ENCODE measurements at places on chromosomes 13 and 19.

DNA sequence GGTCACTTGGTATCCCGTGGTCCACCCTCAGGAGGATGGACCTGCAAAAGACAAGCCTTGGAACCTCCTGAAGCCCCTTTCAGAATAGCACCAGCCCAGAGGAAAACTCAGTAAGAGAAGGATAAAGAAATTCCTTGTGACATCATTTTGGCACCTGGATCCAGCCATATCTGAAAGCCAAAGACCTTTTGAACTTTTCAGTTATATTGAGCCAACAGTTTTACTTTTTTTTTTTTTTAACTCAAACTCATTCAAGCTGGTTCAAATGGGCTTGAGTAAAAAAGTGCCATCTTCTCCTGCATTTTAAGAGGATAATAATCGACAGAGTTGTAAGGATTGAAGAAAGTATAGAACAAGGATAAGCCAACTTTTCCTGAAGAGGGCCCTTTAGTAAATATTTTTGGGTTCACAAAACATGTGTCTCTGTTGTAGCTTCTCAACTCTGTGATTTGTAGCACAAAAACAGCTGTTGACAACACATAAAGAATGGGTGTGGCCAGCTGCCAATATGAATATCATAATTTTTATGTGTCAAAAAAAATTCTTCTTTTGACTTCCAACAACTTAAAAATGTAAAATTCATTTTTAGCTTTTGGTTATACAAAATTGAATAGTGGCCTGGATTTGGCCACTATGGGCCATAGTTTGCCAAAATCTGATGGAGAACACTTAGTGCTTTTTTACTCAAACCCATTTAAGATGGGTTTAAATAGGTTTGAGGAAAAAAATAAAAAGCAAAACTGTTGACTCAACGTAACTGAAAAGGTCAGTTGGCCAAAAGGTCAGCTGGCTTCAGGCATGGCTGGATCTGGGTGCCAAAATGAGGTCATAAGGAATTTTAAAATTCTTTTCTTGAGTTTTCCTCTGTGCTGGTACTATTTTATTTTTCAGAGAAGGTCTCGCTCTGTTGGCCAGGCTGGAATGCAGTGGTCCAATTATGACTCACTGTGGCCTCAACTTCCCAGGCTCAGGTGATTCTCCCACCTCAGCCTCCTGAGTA is 50.7 kb downstream of the ACSBG2 start:
- DNase-seq: no peak

DNA sequence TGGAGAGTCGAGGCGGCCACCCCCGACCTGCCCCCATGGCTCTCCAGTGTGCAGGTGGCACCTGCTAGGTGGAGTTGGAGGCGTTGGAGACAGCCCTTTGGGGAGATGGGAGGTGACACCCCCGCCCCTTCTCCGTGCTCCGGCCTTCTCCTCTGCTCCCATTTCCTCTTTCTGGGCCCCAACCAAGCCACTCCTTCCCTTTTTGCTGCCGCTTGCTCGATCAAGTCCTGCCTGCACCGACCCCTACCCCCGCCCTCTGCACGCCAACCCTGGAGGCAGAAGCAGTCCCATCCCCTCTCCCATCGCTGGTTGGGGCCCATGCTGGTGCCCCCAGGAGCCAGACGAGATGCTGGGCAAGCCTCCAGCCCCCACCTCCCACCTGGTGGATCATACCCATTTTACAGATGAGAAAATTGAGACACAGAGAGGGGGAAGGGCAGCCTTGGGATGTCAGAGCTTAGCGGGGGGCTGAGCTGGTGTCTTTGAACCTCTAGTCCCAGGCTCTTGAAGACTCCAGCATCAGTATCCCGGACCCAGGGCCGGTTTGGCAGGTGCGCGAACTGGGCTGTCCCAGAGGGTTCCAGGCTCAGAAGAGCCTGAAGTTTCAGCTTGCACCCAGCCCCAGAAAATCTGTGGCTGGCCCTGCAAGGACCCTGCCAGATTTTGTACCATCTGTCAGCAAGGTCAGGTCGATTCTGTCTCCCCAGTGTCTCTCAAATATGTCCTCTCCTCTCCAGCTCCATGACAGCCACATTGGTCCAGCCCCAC is 10.3 kb downstream of the GNA15 start:
- no peak for DNase-seq

- DNase-seq: no peak
These were observed 121.7 kb downstream of the FNDC3A start for GRCh38 chr13:49097374-49097773.

DNA sequence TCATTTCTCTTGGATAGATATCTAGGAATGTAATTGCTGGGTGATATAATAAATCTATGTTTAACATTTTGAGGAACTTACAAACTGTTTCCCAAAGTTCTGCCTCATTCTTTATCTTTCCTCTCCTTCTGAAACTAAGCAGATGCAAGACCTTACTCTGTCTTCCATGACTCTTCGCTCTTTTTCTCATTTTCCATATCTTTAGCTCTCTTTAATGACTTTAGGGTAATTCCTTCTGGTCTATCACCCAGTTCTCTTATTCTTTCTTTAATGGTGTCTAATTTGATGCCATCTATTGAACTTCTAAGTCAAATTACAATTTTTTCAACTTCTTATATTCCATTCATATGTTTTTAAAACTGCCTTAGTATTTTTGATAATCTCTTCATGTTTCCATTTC is 316.6 kb downstream of the POU4F1 start:
- DNase-seq: no peak

- no peak for DNase-seq
These were observed 21.9 kb upstream of the NDUFS7 start for GRCh38 chr19:1361601-1362386.

DNA sequence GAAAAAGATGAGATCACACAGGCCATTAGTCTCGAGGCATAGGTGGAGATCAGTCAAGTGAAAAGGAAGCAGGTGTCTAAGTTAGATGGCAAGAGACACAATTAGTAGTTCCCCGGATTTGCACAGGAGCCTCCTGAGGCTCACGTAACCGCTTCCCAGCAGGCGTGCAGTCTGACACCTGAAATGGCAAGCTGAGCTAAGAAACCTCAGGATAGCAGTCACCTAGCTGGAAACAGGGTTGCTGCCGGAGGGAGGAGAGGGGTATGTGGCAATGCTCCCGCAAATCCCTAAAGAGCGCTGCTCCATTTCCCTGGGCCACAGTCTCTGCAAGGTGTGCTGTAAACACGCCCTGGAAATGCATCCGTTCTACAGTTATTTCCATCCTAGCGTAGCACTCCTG is 1151.0 kb downstream of the DIAPH3 start:
- DNase-seq: no peak

- DNase-seq: no peak
These were observed 72.4 kb downstream of the COL4A1 start for GRCh38 chr13:110234532-110234931.

GRCh38 chr19:23795462-23795861 is 36.8 kb upstream of the ZNF681 start:
- DNase-seq: no peak

DNA sequence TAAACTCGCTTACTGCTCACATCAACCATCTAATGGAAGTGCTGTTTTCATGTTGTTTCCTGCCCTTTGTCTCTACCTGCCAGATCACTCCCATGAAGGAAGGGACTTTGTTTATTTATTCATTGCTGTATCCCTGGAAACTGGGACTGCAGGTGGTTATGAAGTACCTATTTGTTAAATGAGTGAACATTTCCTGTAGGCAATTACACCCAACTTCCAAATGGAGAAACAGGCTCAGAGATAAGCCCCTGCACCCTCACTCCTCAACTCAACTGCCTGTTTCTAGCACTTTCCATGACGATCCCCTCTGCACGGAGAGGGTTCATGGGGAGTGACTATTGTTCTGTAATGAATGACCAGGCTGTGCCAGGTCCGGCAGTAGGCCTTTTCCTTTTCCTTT is 1.9 kb upstream of the SELENOW start:
- no peak for DNase-seq

- DNase-seq: no peak
These were observed 669.9 kb downstream of the PCDH9 start for GRCh38 chr13:66560189-66560588.

- DNase-seq: no peak
These were observed at the start of gene IFI30 for GRCh38 chr19:18173572-18174288. Gene IFI30, plus strand, starts transcription at chr19:18173813. Its CDS starts 29 bp downstream, at chr19:18173842.

DNA sequence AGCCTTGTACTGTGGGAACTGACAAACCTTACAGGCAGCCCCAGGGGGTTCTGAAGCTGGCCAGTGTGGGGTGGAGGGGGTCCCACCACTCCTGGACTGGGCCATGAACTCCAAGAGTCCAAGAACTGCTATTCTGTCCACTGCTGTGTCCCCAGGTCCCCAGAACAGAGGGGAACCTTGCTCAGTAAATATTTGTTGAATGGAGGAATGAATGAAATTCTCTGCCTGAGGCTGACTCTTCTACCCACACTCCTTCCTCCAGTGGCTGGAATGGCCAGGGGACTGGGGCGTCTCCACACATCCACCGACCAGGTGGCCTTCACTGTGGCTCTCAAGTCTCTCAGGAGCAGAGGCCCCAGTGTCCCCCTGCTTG is 11.6 kb downstream of the WIZ start:
- no peak for DNase-seq

DNA sequence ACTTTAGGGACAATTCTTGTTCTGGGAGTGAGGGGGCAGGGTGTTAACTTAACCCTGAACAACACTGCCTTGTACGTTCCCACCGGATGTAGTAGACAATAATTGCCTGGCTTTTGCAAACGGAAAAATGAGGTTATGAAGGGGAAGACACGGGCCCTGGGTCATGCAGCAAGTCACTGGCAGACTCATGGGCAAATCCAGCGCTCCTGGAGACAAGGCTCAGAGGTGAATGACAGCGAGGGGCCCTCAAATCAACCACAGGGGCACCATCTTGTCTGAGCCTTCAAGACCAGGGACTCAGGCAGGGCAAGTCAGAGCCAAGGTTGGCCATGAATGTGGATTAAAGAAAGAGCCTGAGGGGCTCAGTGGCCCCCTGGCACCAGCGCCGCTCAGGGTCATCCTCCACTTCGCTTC is 2.8 kb downstream of the RASA3 start:
- DNase-seq: no peak

GRCh38 chr13:47555235-47555634 is 445.8 kb downstream of the SUCLA2 start:
- no peak for DNase-seq

DNA sequence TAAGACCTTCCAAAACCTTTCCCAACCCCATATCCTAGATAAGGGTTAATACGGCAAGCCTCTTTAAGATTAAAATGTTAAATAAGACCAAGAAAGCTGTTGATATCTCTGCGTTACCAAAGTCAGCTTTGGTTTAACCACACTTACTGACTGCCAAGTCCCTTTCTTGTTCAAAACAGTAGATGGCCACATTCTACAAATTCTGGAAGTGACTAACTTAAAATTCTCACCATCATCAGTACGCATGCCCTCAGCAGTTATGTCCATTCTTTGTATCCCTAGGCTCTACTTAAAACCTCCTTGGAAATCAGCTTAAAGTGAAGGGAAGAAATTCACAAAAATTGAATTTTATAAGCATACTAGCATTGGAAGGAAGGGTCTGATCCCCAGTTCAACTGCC is 23.6 kb downstream of the SOHLH2 start:
- no peak for DNase-seq

DNA sequence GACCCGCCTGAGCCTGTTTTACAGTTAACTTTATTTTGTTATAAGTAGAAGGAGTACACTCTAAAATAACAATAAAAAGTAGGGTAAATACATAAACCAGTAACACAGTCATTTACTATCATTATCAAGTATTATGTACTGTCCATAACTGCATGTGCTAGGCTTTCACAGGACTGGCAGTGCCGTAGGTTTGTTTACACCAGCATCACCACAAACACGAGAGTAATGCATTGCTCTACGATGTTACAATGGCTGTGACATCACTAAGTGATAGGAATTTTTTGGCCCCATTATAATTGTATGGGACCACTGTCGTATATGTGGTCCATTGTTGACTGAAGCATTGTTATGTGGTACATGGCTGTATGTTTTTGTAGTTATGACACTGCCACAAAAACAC is 41.3 kb upstream of the SLC7A9 start:
- no peak for DNase-seq

- no peak for DNase-seq
These were observed 29.2 kb downstream of the NLRP5 start for GRCh38 chr19:56015756-56016155.

GRCh38 chr19:7515645-7516151 is at the start of gene ZNF358:
Gene ZNF358, plus strand, starts transcription at chr19:7516103. Its CDS starts 3,140 bp downstream, at chr19:7519243.
- peak; percentile 61 for DNase-seq

GRCh38 chr19:23822735-23823134 is 64.0 kb upstream of the ZNF681 start:
- DNase-seq: no peak

DNA sequence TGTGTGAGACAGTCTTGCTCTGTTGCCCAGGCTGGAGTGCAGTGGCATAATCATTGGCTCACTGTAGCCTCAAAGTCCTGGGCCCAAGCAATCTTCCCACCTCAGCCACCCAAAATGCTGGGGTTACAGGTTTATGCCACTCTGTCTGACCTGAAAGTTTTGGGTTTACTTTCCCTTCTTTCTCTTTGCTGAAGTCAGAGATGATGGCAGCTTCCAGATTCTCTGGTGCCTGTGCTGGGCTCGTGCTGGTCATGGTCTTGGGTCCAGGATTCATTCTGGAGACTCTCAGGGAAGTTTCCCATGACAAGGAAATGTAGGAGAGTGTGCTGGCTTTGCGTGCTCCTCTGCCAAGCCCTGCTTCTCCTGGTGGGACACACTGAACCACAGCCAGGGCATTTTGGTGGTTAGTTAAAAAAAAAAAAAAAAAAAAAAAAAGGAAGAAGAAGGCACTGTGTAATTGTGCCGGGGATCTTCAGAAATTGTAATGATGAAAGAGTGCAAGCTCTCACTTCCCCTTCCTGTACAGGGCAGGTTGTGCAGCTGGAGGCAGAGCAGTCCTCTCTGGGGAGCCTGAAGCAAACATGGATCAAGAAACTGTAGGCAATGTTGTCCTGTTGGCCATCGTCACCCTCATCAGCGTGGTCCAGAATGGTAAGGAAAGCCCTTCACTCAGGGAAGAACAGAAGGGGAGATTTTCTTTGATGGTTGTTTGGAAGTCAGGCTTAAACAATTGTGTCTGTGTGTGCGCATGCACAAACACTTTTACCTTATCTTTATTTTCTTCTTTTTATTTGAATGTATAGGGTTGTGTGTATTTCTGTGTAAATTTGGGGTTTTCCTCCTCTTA is at the start of gene ALOX5AP:
TSS of gene ALOX5AP (plus strand) at position 519 of the 847 bp plus-strand sequence. CDS start at position 582, 63 bp downstream.
- DNase-seq: no peak

DNA sequence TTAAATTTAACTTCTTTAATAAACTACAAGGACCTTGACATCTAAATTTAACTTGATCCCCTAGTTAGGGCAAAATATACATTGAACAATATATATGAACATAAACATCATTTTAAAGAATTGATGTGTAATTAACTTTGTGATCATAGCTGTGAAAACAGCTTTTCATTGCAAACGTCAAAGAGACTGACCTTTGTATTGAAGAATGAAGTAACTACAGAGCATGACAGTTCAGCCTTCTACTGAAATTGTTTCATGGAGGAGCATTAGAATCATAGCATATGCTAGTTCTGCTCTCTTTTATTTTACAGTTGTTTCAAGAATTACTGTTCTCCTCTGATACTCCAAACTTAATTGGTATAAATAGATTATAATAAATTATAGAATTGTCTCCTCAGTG is 123.4 kb upstream of the PRR20A start:
- no peak for DNase-seq

DNA sequence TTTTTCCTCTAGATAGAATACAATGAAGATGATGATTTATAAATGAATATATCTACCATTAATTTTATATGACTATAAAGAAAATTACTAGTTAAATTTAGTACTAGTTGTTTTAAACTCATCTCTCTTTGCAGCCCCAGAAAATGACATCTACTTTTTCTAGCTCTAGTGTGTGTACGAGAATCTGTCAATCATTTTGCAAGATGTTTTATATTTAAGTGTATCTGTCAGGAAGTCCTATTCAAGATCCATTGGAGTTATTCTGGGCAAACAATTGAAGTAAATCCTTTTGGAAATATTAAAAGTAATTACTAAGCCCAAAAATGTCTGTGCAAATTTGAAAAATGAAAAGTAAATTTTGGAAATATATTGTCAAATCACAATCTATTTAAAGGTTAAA is 144.3 kb upstream of the PCDH9 start:
- DNase-seq: no peak

All from NCI-H446 treated with DMSO at 0.1 percent for 48 hours (cell line).